Chondrocyte (in vitro differentiated cells): ENCODE measurements at places on chromosomes 6 and 20. TPM values are rescaled to one million over a fixed set of nuclear protein-coding genes. Genes with fewer than 3 reads are reported as not detected.

DNA sequence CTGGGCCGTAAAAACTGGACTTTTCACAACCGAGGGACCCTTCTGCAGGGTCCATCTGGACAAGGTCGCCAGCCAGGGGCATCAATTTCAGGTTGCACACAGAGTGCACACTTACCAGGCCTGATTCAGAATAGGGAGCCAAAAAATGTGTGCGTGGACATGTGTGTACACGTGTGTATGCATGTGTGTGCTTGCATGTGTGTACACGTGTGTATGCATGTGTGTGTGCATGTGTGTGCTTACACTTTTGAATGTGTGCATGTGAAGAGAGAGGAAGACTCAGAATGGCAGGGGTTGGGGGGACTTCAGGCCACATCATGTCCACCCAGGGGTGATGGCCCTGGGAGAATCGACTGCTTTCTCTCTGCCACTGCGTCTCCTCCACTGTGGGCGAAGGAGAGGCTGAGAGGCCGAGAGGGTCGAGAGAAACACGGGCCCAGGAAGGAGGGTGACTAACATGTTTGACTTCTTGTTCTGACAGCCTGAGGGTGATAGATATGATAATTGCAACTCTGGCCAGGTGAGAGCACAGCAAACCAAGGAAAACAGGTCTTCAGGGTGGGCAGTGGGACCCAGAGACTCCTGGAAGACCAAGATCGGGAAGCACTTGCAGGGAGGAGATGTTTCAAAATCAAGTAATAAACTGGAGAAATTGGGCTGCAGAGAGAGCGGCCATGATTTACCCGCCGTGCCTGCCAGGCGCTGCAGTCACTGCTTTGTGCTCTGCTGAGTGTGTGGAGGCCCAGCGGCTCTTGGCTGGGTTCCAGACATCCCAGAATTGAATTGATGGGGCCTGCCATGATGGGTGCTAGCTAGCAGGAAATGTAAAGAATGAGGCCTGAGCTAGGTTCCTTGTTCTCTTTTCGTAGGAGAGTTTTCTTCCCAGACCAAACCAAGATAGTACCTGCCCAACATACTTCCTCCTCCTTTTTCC is 310.8 kb downstream of the QKI start:
- no peak for DNase-seq

Gene RRAGD
- total RNA-seq, result 8.9 to 18.8 TPM (median 17.9 TPM) in 3 replicates

GRCh38 chr6:3912361-3913076 is 63.3 kb downstream of the FAM50B start:
- no peak for DNase-seq

DNA sequence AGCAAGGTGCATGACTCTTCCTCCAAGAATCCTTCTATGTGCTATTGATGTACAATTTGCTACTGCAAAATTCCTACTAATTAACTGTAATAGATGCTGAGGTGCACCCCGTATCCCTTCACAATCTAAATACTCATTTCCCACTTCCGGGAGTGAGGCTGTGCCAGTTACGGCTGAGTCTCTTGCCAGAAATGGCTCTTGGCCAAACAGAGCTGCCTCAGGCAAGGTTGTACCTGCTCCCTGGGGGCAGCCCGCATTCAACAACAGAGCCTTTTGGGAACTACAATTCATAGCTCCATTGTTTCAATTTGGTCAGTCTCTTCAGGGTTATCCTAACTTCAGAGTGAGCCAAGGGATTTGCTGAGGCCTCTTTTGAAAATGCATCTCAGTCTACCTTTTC is 789.8 kb upstream of the MAP3K7 start:
- DNase-seq, result no peak

GRCh38 chr6:27679308-27679963 is 206.5 kb upstream of the ZNF184 start:
- DNase-seq, result no peak

Gene CLPSL2
- not detected in 3 replicates for total RNA-seq

- DNase-seq, result no peak
Measured at GRCh38 chr6:113691260-113691656, 165.9 kb upstream of the MARCKS start.

- DNase-seq, result no peak
Measured at GRCh38 chr6:7203939-7204338, 96.2 kb downstream of the RREB1 start.

- no peak for DNase-seq
Measured at GRCh38 chr6:11404081-11404480, 133.5 kb upstream of the TMEM170B start.

DNA sequence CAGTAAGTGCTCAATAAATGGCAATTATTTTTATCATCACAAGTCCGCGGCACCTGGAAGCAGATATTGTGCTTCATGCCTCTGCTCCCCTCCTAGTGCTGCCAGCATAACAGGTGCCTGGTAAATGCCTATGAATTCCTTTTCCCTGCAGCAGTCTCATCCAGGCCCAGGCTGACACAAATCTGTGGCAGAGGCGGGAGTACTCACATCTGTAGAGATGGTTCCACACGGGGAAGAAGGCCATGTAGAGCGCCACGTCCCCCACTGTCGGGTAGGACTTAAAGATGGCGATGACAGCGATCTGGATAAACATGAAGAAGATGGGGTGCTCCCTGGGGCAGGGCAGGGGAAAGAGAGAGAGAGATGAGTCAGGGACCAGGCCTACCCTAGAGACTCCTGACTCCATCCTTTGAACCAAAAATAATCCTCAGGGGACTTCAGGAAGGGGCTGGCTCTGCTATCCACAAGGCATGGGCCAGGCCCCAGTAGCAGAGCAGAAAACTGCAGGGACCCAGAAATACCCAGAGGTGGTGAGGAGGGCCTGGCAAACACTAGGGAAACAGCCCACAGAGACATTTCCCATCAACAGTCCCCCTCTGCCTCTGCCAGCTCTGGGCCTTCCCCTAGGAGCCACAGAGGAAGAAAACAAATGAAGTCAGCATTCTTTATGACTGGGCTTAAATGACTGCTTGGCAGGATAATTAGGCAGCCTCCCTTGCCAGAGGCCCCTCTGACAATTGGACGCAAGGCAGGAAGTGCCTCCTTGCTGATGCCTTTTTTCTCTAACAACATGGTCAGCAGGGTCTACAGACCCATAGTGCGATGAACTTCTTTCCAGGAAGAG is 23.0 kb downstream of the MAP1LC3A start:
- DNase-seq, result no peak

- DNase-seq, result no peak
Measured at GRCh38 chr6:134177753-134178160, 125.3 kb upstream of the SLC2A12 start.

DNA sequence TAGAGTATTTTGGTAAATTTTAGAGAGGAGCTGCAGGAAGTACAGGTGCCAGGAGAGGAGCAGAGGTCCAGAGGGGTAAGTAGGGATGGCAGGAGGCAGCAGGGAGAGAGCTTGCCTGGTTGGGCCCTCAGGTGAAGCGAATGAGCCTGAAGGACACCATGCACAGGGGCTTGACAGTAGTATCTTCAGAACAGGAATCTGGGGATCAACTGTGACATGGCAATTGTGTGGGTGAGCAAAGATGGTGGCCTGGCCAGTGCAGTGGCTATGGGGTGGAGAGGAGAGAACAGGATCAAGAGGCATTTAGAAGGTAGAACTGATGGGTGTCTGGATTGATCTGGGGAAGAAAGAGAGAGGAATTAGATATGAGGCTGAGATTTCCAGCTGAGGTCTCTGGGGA is 68.7 kb upstream of the RNF24 start:
- no peak for DNase-seq

DNA sequence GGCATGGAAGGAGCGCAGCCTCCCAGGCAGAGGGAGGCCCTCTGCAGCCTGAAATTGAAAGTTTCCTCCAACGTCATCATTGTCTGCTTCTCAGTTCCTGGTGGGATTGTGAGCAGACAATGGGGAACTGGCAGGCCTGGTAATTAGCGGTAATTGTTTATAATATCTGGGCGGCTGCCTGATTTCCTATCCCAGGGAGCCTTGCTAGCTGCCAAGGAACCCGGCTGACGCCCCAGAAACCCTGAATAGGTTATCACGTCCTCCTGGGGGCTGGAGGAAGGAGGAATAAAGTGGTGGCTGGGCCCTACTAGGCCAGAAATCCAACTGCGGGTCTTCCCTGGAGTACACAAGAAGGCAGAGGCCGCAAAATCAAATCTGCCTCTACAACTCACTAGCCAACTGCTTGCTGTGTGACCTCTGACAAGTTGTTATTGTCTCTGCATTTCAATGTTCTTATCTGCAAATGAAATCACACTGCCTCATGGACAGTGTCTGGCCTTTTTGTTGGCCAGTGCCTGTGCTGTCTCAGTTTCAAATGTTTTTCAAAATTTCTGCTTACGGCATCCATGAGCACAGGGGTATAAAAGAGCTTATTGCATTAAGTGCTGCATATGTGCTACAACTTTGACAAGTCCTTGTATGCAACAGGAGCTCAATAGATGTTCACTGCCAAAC is 16.9 kb downstream of the KCNK15 start:
- DNase-seq, result no peak
